ENCODE measurements at places on chromosomes 4 and X.

GRCh38 chr4:71045256-71045655 lies 51.8 kb downstream of the DCK start:
- no peak for DNase-seq

DNA sequence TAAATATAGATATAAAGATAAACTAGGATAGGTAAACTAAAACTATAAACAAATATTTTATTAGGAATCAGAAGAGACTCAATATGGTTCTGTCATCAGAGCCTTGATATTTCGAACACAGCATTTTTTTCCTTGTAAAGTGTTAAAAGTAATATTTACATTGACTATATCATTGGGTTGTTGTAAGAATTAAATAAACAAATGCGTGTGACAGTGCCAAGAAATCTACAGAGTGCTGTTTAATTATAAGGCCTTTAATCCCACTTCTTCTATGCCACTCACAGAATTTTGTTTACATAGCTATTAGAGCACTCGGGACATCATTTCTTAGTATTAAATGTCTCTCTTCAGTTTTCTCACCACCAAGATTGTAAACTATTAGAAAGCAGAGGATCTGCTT lies 807.4 kb downstream of the FSTL5 start:
- no peak for DNase-seq

- peak; percentile 72 for DNase-seq
Observed at GRCh38 chr4:47002580-47002979, 9.2 kb upstream of the GABRA4 start.

DNA sequence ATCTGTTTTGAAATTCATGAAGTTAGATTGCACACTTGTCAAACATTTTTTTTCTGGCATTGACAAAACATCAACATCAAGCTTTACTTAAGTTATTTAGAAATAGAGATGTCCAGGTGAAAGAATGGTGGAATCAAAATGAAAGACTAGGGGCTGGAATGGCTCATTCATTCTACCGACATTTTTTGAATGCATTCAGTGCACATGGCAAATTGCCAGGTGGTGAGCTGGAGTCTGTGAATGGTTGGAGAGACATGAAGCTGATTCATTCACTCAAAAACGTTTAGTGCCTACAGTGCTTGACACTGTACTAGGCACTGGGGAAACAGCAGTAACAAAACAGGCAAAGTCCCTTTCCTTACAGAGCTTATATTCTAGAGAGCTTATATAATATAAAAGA lies 292.4 kb downstream of the PPP1R2C start:
- no peak for DNase-seq

DNA sequence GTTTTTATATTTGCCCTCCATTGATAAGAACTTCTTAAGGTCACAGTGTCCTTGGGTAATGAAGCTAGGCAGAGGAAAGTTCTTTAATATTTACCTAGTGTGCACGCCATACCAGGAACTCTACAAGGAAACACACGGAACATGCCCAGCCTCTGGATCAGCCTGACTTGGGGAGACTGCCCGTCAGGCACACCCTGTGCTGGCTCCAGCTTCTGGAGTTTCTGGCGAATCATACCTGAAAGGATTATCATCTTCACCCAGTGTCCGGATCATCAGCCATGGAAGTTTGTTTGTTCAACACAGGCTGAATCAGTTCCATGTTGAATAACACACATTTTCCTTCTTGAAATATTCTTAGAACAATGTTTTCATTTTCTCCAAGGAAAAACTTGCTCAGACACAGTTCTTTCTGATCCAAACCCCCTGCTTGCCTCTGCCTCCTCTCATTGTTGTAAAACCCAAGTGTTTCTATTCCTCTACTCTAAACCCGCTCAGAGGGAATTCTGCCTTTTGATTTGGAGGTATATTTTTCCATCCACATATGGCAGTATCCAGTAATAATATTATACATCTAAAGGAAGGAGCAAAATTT lies 176.7 kb downstream of the SHROOM3 start:
- no peak for DNase-seq

DNA sequence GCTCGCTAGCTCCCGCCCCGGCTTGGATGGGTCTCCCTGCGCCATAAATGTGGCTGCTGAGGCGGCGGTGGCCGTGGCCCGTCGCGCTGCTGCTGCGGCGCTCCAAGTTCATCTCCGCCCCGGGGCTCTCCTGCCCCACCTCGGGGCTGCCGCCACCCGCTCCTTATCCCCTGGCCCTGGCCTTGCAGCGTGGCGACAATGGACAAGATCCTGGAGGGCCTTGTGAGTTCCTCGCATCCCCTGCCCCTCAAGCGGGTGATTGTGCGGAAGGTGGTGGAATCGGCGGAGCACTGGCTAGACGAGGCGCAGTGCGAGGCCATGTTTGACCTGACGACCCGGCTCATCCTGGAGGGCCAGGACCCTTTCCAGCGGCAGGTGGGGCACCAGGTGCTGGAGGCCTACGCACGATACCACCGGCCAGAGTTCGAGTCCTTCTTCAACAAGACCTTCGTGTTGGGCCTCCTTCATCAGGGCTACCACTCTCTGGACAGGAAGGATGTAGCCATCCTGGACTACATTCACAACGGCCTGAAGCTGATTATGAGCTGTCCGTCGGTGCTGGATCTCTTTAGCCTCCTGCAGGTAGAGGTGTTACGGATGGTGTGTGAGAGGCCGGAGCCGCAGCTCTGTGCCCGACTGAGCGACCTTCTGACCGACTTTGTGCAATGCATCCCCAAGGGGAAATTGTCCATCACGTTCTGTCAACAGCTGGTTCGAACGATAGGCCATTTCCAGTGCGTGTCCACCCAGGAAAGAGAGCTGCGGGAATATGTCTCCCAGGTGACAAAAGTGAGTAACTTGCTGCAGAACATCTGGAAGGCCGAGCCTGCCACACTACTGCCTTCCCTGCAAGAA lies 763 bp downstream of the USP38 start:
- peak; percentile 31 for DNase-seq

- peak; percentile 42 for DNase-seq
Observed at GRCh38 chrX:54208531-54208930, 25.5 kb upstream of the FAM120C start.

- DNase-seq: peak; percentile 41
Observed at GRCh38 chr4:157265281-157265680, 44.8 kb downstream of the GRIA2 start.

- no peak for DNase-seq
Observed at GRCh38 chr4:56158483-56158882, 209.7 kb downstream of the CEP135 start.

DNA sequence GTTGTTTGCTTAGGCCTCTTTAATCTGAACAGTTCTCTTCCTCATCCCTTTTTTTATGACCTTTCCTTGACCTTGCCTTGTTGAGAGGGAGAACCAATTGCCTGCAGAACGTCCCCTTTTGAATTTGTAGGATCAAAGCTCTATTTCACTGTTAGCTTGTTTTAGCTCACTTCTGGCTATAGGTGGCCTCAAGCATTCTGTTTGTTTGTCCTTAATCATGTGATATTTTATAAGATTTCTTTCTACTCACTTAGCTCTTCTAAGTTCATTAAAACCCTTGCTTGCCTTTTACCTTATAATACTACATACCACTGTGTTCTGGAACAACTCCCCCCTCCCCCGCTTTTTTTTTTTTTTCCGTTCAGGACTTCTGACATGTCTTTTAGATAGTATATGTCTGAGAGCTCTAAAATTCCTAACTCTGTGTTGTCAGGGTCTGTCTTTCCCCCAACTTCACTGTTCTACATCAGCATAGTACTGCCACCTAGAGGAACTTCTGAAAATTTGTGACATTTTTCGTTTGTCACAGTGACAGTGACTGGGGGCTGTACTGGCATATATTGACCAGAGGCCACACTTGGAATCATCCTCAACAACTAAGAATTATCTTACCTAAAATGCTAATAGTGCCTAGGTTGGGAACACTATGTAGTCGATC lies 128.5 kb downstream of the LARP7 start:
- DNase-seq: peak; percentile 32

DNA sequence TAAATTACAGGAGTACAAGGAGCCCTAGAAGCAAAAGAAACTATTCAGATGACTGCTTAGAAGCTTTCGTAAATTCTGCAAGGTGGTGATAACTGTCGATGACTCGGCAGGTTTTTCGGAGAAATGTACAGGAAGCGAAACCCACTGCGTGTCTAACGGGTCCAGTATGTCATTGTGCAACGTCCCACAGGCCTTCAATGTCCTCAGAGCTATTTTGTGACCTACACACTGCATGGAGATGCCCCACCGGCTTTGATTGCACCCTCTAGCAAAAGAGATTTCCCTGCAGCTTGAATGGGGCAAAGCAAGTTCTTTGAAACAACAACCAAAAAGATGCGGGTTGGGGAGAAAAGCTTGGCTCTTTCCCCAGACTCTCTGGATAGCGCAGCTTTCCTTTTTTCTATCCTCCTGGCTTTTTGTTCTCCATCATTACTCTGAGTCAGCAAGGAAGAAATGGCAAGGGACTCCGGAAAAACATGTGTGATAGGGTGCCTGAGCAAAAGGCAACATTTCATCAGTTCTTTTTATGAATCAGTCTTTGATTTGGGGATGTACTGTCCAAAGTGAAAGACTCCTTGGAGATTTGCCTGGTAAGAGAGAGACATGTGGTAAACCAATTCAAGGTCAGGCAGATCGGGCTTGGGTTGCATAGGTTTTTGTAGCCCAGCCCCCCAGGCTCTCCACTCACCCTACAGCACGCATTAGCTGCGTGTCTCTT lies 112.0 kb upstream of the TBL1X start:
- DNase-seq: peak; percentile 49

DNA sequence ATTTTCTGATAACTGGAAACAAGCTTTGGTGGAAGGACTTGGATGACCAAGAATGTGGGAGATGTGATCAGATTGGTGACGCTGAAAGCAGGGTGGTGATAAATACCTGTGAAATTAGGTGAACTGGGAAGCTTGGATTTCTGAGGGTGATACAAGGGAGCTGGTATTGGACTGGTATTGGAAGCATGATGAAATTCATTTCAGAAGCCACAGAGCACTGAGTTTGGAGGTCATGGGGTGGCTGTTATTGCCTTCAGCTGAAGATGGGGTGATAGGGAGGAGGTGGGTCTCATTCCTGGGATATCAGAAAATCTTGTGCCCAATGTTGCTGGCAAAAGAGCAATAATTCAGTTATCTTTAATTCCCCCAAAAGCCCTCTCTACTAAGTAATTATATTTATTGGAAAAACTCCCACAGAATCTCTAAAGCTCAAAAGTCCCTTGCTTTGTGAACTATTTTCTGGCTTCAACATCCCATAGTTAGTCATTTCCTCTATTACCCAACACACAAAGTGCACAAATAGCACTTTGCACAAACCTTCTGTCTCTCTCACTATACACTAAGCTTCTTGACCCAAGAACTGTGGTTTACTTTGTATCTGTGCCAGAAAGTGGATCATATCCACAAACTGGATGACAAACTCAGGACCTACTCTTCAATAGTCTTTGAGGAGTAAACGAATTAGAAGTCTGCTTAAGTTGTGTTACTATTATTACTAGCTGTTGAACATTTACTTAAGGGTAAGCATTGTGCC lies 23.1 kb upstream of the CAMK2D start:
- DNase-seq: peak; percentile 98

- peak; percentile 86 for DNase-seq
Observed at GRCh38 chr4:6986072-6986780, 56.9 kb upstream of the TADA2B start.

DNA sequence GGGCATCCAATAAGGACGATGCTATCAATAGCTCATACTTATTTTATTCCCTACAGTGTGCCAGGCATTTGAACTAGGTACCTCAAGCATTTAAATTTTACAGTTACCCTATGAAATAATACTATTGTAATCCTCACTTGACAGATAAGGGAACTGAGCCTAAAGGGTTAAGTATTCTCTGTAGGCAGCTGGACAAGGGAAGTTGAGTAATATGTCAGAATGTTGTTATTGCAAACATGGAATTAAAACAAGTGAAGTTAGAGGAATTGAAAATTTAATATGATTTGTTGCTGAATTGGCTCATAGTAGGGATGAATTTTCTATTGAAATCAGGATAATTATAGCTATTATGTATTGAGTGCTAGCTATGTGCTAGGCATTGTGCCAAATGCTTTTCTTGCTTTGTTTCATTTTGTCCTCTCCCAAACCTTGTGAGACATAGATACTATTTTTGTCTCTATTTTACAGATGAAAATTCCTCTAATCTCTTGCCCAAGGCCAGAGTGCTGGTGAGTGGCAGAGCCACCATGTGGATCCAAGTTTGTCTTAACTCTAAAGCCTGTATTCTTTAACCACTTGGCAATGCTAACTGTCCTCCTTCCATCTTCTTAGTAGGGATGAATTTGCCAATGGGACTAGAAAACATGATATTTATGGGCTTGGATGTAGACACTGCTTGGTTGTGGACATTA lies 58.1 kb downstream of the TMEM164 start:
- peak; percentile 45 for DNase-seq

DNA sequence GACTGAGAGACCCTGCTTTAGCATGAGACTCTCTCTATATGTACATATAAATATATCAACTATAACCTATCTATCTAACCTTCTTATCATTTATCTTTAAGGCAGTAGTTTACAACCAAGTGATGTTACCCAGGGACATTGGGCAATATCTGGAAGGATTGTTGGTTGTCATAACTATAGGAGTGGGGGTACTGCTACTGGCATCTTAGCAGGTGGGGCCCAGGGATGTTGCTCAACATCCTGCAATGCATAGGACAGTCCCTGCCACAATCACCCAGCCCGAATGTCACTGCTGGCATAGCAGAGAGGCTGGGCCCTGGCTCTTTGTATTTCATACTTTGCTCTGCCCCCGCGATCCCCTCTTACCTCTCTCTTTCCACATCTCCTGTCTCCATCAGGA lies 397.7 kb downstream of the IL15 start:
- no peak for DNase-seq

GRCh38 chrX:9662148-9662547 lies 103.5 kb downstream of the GPR143 start:
- DNase-seq: peak; percentile 33

GRCh38 chr4:187478292-187479140 lies 517.1 kb upstream of the ZFP42 start:
- DNase-seq: peak; percentile 72

DNA sequence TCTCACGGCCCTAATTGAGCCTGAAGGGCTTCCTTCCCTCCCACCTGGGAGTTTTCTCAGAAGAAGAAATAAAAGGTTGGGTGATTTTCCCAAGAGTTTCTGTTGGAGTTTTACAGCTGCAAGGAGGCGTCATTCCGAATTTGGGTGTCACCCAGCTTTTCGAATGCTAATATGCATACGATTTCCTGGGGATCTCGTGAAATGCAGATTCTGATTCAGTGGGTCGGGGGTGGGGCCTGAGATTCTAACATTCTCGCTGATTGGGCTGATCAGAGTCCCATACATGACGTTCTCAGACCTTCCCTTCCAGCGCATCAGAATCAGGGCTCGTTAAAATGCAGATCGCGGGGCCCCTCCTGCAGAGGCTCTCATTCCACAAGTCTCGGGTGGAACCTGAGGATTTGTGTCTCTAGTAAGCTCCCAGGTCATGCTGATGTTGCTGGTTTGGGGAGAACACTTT lies 125.8 kb upstream of the STX18 start:
- no peak for DNase-seq

DNA sequence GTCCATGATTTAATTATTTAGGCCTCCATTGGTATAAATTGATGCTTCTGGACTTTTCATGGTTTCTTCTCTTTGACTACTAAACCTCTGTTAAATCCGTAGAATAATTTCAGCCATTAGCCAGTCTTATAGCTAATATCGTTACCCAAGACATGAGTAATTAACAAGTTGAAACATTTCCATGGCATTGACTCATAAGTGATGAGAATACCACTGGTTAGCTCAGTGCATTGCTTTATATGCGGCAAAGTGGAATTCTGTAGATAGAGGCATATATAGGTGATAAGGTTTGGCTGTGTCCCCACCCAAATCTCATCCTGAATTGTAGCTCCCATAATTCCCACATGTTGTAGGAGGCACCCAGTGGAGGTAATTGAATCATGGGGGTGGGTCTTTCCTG lies 80.6 kb downstream of the VCX2 start:
- no peak for DNase-seq

- DNase-seq: no peak
Observed at GRCh38 chr4:169286562-169287301, 16.0 kb upstream of the SH3RF1 start.

All from choroid plexus epithelial cell (primary cell).